ENCODE measurements at places on chromosomes 3 and 15.

DNA sequence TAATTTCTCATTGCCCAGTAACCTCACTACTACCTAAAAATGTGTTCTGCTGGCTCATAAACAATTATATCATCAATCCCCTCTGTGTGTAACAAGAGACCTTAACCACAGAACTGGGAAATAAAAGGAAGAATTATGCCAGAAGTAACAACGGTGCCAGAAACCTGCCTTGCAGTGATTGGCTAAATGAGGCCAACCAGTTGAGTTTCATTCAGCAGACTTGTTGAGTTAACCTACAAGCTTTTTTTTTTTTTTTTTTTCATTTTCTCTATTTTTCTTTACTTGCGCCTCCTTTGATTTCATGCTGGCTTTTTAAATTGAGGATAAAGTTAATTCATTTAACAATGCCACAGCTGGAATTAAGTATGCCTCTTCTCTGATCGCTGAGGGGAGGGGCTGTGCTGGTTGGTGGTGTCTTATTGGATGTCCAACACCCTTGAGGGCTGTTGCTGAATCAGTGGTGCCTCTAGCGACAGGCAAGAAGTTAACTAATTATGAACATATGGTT lies 30.0 kb upstream of the GMNC start:
- DNase-seq, result no peak

DNA sequence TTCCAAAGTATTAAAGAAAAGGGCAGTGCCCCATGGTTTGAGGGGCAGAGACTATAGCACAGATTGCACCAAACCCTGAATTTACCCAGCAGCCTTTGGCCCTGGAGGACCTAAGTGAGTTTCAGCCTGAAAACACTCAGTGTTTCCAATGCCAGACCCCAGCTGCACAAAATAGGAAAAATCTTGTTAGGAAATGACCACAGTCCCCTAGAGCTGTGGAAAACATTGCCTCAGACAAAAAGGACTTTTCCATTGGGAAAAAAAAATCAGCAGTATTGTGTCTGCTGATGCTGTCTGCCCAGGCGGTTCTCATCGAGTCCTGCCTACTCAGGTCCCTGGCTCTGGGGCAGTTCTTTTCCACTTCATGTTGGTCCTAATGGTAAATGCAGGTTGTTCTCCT lies 121.7 kb upstream of the DLG1 start:
- DNase-seq, result no peak

- no peak for DNase-seq
These were observed 53.6 kb upstream of the ATP13A3 start for GRCh38 chr3:194540274-194540905.

- DNase-seq, result no peak
These were observed 136.7 kb downstream of the KCNH8 start for GRCh38 chr3:19284974-19285373.

DNA sequence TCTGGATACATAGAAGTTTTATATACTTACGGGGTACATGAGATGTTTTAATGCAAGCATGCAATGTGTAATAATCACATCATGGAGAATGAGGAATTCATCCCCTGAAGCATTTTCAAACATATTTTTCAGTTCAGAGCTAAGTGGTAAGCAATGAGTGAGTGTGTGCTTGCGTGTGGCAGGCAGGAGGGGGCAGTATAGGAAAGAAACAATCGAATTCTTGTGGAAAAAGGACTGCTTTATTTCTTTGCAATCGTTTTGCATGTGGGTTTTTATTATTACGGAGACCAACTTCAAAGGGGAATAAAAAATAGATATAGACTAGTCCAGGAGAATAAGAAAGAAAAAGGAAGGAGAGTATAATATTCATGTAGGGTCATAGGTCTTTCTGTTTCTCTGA lies 271.6 kb downstream of the CHL1 start:
- no peak for DNase-seq

- no peak for DNase-seq
These were observed 2.2 kb upstream of the FBLN2 start for GRCh38 chr3:13546667-13547171.

DNA sequence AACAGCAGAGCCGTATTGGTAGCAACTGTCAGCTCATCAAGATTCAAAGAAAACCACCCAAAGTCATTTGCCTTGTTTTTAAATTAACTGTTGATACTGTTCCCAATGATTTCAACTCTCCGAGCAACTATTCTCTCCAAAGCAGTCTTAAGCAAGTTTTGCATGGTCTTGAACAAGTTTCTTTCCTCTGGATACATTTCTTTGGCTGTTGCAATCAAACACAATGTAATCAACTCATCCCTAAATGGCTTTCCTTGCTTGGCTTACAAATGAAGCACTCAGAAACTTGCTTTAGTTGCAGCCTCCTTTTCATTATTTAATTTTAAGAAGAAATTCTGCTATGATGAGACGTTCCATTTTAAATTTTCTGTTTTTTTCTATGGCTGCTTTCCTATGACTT lies 15.5 kb upstream of the MUC13 start:
- DNase-seq, result no peak

GRCh38 chr15:62352817-62353216 lies 187.7 kb upstream of the C2CD4B start:
- no peak for DNase-seq

- DNase-seq, result no peak
These were observed 6.3 kb upstream of the UBE2Q2 start for GRCh38 chr15:75836959-75837334.

- DNase-seq, result no peak
These were observed 77.2 kb downstream of the PPP2R3A start for GRCh38 chr3:136042608-136043221.

DNA sequence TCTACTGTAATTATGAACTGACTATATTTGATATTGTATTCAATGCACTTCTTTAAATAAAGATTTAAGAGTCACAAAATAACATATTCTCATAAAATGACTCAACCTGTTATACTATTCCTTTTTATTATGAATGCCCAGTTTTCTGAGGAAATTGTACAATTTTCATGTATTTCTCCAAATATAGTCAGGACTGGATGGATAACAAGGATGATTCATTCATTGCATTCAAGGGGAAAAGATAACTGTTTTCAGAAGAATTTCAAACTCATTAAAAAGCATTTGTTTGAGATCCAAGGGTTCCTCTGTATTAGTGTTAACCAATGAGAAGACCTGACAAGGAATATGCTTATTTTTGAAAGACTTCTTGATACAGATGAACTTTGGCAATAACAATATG lies 163.7 kb downstream of the MEIS2 start:
- DNase-seq, result no peak

DNA sequence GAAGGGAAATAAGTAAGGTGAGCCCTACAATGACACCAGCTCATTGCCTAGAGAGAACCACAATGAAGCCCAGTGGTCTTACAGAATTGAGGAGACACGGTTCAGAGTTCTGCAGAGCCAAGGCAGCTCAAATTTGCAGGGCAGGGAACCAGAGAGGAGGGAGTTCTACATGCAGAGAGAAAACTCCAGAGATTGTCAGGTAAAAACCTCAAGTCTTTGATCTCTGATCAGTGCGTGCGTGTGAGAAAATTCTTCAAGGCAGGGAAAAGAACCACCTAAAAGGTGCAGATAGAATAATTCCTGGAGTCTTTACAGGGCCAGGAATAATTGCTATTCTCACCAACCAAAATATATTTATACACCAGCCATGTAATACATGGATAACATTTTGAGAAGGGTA lies 88.0 kb upstream of the SNRK start:
- no peak for DNase-seq

DNA sequence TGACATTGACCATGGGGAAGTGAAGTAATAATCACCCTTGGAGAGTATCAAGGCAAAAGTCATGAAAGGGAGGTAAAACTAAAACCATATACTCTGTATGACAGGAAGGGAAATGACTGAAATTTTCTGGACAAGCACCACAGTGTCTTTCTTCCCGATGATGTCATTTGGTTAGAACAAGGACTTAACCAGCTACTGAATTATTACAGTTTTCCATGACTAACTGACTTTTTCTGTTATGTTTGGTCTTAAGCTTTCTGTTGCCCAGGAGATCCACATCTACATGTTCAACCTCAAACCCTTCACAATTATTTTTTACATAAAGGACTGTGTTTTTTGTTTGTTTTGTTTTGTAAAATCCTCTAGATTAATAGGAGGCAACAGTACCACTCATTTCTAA lies 191.9 kb upstream of the IL12A start:
- DNase-seq, result no peak

DNA sequence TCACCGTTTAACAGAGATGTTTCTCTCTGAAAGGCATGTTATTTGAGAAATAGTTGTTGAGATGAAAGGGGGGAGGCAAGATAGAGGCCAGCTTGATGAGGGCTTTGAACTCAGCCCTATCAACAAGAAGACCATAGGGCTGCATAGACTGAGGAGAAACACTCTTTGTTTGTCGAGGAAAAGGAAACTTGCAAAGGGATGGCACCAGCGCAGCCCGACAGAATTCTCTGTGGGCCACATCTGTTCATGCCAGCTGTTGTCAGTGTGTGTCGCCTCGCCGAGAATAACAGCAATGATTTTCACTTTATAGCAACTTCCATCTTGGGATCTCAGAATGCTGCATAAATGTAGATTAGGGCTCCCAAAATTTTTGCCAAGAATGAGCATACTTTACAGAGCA lies 478.3 kb upstream of the TPRG1 start:
- DNase-seq, result no peak

DNA sequence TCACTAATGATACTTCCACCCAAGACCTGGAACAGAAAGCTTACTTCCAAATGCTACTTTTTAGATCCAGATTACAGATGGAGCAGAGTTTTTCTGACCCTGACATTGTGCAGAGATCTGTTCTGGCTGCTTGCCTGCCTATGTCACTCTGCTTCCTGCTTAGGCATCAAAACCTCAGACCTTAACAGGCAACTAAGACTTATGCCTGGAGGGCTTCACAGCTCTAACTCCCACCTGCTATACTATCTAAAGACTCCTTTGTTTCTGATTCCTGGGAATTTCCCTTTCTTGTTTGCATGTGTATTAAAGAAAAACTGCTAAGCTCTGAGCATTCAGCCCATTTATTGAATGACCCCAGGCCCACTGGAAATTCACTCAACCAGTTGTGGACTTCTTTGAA lies 157.4 kb upstream of the NPHP3 start:
- no peak for DNase-seq

- DNase-seq, result no peak
These were observed 120.2 kb downstream of the EPHA3 start for GRCh38 chr3:89227634-89228033.

DNA sequence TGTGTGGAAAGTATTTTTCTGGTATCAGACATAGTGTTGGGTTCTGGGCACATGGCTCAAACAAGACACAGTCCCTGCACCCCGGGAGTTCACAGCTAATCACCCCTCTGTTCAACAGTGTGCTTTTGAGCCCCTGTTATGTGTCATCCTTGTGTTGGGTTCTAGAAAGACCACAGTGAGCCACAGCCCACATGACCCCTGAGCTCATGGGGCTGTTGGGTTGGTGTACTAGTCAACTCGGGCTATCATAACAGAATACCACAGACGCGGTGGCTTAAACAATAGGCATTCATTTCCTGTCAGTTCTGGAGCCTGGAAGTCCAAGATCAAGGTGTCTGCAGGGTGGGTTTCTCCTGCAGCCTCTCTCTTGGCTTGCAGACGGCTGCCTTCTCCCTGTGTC lies 100.0 kb downstream of the DNAJB8 start:
- DNase-seq, result no peak

GRCh38 chr3:188053036-188053340 lies 101.0 kb upstream of the LPP start:
- DNase-seq, result no peak

Measured in right forelimb (tissue), 1 donor.